WERI-Rb-1 (cell line): ENCODE measurements at places on chromosomes 16 and 17.
A peak's percentile ranks its signal among the peaks of the same experiment; 100 is the strongest.

DNA sequence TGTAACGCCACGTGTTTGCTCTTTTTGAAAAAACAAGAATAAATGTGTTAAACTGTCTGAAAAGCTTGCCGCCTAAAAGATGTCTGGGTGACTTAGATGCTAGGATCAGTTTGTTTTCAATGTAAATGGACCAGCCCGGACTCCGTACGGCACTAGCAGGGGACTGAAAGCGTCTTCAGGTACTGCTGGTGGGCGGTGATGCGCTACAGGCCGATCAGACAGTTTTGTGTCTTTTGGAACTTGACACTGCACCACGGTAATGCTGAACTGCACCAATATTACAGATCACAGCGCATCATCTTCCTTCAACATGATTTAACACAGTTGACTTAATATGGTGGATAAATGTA, 727 bp upstream of the MBTPS1 start:
- no peak for DNase-seq

DNA sequence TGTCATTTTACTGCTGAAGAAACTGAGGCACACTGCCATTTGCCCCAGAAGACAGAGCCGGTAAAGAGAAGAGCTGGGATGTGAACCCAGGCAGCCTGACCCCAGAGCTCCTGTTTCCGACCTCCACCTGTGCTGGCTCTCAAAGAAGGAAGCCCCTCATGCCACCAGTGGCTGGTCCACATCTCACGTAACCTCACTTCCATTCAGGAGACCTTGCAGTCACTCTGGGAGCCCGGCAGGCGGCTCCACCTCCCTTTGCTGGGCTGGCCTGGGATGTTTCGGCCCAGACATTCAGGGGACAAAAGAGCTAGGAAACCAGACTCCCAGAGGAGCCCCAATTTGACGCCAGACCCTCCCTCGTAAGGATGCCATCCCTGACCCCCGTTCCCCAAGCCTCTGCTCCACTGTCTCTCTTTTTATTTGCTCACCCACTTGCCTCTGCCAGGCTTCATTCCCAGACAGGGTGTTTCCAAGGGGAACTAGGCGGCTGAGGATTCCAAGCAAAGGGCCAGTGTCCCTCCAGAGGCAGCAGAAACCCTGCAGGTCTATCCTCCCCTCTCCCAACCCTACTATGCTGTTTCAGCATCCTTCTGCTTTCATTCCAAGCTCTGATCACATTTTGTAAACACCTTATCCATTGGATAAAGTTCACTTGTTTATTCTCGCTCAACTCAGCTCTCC, 2.8 kb downstream of the TAF1C start:
- peak; percentile 38 for DNase-seq

GRCh38 chr17:78842881-78843565, 2.4 kb upstream of the USP36 start:
- DNase-seq, result peak; percentile 63

DNA sequence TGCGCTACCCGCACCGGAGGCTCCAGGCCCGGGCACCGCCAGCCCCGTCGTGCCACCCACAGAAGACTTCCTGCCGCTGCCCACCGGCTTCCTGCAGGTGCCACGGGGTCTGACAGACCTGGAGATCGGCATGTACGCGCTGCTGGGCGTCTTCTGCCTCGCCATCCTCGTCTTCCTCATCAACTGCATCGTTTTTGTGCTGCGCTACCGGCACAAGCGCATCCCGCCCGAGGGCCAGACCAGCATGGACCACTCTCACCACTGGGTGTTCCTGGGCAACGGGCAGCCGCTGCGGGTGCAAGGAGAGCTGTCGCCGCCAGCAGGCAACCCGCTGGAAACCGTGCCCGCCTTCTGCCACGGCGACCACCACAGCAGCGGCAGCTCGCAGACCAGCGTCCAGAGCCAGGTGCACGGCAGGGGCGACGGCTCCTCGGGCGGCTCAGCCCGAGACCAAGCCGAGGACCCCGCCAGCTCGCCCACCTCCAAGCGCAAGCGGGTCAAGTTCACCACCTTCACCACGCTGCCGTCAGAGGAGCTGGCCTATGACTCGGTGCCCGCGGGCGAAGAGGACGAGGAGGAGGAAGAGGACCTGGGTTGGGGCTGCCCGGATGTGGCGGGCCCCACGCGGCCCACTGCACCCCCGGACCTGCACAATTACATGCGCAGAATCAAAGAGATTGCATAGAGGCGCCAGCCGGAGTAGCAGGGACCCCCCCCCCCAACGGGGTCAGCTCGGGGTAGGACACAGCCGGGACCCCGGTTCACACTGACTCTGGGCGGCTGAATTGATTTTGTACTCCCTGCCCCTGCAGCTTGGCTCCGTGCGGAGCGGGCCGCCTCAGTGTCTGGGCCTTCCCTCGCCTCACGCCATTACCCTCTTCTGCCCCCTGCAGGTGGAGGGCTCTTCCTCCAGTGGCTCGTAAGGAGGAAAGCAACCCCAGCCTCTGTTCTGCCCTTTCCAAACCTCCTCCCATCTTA, 58.5 kb downstream of the TMEM132E start:
- peak; percentile 89 for DNase-seq

GRCh38 chr17:72922219-72922618, 170.3 kb downstream of the SLC39A11 start:
- DNase-seq, result no peak

GRCh38 chr17:6097005-6097279, 26.8 kb downstream of the WSCD1 start:
- no peak for DNase-seq

- DNase-seq, result no peak
These were observed 50.7 kb upstream of the CLEC18B start for GRCh38 chr16:74472010-74472409.

DNA sequence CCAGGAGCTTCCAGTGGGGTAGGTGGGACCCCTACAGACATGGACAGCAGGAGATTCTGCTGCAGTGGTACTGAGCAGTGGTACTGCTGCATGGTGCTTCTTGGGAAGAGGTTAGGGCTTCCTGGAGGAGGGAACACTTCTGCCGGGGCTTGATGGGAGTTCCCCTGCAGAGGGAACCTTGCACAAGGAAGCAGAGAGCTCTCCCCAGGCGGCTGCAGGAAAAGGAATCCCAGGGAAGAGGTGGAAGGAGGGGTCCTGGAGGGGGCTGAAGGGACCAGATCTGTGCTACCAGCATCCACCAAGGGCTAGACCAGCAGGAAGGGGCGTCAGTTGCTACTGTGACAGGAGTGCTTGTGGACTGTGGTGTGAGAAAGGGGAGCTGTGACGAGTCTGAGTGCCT, 10.6 kb downstream of the RIPOR1 start:
- DNase-seq, result no peak

GRCh38 chr16:85169333-85170065, 57.2 kb upstream of the CIBAR2 start:
- no peak for DNase-seq

DNA sequence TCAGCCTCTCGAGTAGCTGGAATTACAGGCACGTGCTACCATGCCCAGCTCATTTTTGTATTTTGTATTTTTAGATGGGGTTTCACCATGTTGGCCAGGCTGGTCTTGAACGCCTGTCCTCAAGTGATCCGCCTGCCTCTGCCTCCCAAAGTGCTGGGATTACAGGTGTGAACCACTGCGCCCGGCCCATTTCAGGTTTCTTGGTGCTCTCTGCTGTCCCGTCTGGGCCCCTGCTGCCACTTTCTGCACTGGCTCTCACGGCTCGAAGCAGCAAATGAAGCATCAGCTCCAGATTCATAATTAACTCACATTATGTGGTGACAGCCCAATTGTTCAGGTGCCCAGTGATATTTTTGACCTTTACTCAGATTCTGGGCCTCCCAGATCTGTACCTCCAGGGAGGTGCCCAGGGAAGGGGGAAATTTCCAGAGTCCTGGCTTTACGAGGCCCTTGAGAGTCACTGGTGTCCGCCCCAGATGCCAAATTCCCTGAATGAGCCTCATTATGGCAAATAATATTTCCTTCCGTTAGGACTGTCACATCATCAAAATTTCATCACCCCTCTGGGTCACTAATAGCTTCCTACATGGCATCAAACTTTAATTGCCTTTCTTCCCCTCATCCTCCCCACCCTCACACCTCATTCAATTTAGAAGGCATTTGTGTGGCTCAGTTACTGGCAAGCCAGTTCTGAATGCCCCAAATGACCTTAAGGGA, 9.0 kb downstream of the SDK2 start:
- DNase-seq, result no peak

GRCh38 chr16:8519179-8519578, 71.1 kb downstream of the TMEM114 start:
- DNase-seq, result no peak

DNA sequence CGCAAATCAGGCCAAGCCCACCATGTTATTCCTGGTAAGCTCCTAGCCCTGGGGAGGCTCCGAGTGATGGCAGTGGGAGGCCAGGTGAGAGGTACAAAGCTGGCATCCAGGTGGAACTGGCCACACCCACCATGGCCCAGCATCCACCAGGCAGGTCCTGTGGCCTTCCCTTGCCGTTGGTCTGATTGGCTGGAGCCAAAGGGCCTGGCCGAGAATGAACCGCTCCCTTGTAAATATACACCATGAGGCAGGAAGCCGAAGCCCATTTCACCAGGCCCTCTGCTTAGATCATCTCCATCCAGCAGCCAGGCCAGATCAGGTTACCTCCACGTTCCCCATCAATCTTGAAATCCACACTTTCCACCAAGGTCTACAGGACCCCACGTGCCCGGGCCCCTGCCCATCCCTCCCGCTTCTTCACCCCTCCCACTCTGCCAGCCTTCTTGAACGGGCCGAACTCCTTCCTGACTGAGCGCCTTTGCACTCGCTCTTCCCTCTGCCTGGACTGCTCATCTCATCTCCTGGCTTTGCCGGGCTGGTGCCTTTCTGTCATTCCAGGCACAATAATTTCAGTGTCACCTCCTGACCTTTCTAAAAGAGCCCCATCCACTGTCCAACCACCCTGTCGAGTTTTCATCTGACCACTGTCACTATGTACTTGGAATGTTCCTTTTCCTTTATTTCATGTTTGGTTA, 5.8 kb downstream of the SOCS1 start:
- DNase-seq, result no peak

DNA sequence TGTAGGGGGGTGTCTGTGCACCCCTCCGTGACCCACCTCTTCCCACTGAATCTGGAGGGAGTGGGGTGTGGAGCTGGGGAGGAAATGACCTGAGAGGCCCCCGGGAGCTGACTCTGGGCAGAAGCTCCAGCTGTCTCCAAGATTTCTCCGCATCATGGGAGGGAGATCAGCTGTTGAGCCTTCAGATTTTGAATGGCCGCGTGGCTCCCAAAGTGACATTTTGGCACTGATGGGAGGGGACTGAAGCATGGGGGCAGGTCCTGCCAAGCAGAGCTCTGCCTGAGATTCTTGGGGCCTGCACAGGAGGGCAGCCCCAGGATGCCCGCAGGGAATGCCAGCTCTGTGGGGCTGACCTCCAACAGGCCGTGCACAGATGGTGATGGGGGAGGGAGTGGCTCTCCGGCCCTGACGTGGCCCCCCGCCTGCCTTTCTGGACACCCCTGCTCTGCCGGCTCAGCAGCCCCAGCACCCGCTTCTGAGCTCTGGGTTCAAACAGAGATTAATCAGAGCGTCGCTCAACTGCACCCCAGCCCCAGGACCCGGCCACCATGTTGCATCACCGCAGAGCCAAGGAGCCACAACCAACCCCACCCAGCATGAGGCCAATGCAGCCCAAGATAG, 25.3 kb upstream of the UBE2I start:
- peak; percentile 61 for DNase-seq

DNA sequence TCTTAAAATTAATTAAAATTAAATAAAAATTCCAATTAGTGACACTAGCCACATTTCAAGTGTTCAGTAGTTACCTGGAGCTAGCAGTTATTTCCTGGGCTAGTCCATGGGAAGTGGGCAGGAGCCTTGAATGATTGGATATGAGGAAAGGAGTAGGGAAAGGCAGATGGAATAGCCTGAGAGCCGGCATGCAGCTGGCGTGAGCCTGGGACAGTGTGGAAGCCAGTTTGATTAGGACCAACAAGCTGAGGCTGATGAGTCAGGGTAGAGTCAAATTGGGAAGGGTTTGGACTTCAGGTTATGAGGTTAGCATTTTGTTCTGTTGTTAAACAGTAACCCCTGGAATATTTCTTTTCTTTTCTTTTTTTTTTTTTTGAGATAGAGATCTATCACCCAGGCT, 15.3 kb upstream of the GNA13 start:
- no peak for DNase-seq

DNA sequence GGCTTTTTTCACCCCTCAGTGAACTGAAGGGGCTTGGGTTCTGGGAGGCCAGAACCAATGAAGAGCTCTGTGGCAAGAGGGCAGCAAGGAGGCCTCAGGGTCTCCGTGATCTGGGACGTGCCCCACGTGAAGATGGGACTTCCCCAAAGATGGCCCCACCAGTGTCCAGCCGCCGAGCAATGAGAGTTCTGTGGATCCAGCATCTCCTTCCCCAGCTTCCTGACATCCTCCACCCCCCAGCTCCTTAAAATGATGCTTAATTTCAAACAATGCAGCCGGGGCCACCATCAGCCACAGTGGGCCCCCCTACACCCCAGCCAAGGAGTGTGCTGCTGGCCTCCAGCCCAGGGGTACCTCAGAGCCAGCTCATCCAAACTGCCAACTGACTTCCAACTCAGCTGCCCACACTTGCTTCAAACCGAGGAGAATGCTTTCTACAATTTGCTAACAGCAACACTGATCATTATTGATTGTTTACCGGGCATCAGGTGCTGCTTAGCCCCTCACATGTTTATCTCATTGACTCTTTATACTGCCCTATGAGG, 5.9 kb upstream of the SPPL2C start:
- no peak for DNase-seq

DNA sequence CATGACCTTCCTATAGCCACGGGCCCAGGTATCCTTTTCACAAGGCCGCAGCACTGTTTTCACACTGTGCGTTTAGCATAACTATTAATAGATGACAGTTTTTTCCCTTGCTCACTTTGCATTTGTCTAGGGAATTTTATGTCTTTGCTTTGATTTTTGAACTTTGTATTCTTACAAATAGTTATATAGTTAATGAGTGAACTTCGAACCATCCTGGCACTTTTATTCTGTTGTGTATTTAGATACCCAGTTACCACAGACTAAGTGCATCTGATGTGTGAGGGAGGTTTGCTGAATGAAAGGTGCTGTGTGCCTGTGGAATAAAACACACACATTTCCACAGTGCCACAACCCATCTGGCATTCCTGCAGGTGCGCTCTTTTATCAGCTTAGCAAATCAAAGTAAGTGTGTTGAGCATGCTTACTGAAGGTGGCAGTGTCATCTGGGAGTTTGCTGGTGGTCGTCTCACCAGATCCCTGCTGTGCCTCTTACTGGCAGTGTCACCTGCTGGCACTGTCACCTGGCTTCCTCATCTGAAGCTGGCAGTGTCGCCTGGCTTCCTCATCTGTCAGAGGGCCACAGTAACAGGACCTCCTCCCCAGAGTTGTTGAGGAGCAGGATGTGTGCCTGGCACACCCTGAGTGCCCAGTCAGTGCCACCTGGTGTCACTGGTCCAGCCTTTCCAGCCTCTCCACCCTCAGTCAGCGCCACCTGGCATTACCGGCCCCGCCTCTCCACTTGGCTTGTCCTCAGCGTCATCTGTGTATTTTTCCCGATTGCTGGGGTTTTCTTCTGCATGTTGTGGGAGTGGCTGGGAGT, 37.6 kb downstream of the USP10 start:
- DNase-seq, result no peak

DNA sequence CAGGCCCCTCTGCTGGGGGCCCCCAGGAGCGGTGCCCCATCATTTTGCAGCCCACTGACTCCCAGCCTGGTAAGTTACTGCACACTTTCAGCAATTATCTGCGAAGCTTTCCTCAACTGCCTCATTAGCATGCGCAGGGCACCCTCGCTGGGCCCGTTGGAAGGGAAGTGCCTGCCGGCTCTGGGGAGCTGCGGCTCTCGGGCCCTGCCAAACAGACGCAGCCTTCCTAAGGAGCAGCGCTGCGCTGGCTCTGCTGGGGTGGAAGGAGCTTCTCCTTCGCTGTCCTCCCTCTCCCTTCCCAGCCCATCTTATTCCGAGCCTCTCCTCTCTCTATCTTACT, 71.0 kb downstream of the RBBP6 start:
- DNase-seq, result peak; percentile 21

- DNase-seq, result no peak
These were observed 10.2 kb upstream of the EIF1 start for GRCh38 chr17:41678411-41678906.
